ENCODE measurements at places on chromosomes 7 and 10.

- no peak for DNase-seq
These were observed 107.5 kb downstream of the ITGB8 start for GRCh38 chr7:20438248-20438647.

DNA sequence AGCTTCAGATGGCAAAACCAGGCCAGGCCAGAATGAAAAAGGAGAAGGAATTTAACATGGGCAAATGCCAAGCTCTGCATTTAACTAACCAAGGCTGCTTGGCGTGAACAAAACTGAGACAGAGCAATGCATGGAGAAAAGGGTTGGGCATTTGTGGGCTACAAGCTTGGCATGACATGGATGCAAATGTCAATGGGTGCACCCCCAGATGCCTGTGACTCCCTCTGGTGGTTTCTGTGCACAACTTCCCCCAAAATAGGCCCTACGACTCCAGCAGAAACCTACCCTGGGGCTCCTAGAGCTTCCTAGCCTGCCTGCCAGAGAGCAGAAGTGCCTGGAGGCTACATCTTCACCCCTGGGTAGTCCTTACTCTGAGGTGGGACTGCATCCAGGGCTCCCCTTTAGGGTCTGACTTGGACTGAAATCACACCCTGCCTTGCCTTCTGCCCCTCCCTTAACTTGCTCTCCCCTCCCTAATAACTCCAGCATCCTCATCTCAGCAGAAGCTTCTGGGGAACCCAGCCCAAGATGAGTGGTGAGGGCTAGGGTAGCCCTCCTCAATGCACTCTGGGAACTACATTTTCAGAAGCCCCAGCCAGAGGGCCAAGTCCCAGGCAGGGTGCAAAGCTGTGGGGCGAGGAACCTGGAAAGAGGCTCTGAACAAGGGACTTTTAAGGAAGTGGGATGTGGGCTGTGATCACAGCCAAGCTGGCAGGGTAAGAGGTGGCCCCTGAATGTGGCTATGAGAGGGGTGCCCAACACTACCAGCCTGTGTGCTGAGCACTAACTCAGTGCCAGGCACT is 11.3 kb downstream of the GPRIN2 start:
- DNase-seq = no peak

DNA sequence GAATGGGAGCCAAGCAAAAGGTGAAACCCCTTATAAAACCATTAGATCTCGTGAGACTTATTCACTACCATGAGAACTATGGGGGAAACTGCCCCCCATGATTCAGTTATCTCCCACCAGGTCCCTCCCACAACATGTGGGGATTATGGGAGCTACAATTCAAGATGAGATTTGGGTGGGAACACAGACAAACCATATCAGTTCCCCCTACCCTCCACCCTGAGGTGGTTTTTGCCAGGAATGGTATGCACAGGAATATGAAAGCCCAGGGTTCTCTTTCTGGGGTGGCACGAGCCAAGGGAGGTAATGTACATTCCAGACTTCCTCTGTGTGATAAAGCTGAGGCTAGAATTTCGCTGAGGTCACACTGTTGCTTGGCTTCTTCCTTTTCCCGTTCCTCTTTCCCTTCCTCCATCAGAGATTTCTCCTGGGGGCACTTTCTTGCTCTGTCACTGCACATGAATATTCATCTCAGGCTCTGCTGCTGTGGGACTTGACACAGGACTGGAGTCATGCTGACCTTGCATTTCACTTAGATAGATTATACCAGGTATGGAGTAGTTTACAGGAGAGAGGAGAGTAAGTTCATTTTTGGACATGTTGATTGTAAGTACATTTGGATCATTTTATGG is 347.0 kb upstream of the MTPN start:
- DNase-seq = no peak

GRCh38 chr7:143199040-143199439 is 15.8 kb downstream of the TAS2R39 start:
- DNase-seq = no peak

GRCh38 chr7:109663806-109664205 is 1094.1 kb downstream of the DNAJB9 start:
- no peak for DNase-seq

GRCh38 chr10:30127120-30127541 is 67.7 kb upstream of the JCAD start:
- no peak for DNase-seq

GRCh38 chr7:133754708-133755107 is 372.4 kb upstream of the LRGUK start:
- DNase-seq = no peak

- DNase-seq = no peak
These were observed 7.3 kb downstream of the PDK4 start for GRCh38 chr7:95589031-95589430.

- DNase-seq = no peak
These were observed 3.2 kb downstream of the ZNF316 start for GRCh38 chr7:6640246-6640721.

GRCh38 chr10:9602998-9603397 is 1414.7 kb upstream of the CELF2 start:
- no peak for DNase-seq

DNA sequence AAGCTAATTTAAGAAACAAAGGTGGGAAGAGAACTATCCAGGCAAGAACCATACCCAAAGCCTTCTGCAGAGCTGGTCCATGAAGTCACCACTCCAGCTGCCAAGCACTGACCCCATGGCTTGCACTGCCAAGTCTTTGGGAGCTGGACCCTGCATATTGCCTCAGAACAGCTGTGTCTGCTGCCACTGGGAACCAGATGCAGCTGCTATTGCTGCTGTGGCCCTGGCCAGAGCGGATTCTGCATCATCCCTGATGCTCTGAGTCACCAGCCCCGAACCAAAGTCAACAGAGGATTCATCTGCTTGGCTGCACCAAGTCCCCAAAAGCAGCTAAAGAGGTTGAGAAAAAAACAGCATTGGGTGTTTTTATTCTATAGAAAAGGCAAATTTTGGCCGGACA is 39.2 kb upstream of the GSAP start:
- DNase-seq = no peak

DNA sequence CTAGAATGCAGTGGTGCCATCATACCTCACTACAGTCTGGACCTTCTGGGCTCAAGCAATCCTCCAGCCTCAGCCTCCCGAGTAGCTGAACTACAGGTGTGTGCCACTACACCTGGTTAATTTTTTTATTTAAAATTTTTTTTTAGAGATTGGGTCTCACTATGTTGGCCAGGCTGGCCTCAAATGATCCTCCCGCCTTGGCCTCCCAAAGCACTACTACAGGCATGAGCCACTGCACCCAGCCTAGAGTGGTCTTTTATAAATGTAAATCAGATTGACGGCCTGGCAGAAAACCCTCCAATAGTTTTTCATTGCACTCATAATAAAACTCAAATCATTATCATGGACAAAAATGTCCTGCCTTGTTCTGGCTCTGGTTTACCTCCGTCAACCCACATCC is 201.7 kb upstream of the PLXNA4 start:
- no peak for DNase-seq

DNA sequence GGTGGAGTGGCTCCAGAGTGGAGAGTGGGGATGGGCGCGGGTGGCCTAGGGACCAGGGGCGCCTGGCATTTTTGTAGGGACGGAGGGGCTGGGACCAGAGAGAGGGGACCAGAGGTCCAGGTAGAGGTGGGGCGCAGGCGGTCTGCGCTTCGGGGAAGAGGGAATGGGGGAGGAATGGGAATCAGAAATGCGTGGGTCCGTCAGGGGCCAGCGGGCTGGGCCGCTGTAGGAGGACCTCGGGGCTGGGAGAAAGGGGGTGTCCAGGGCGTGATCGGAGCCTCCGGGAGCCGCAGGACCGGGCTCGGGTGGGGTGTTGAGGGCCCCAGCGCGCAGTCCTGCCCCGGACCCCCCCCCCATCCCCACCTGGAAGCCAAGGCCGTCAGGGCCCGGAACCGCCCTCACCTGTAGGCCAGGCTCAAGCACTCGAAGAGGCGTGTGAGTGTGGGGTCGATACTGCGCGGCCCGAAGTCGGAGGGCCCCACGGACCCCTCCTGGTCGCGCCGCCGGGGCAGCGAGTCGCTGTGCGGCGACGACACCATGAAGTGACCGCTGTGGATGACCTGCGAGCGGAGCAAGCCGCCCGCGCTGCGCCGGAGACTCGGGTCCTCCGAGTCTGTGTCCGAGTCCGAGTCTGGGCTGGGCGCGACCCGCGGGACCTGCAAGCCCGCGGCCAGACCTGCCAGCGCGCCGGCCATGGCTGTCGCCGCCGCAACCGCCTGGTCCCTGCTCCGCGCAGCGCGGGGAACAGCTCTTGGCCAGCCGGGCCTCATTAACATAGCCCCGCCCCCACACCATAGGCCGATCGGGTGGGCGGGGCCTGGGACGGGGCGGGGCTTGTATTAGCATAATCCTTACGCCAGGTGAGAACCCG is at the start of gene MLXIPL:
TSS of gene MLXIPL (minus strand) at position 725 of the 871 bp plus-strand sequence. CDS start at position 695, 30 bp downstream.
- DNase-seq = peak; percentile 88

- peak; percentile 40 for DNase-seq
These were observed 36.6 kb upstream of the CCAR1 start for GRCh38 chr10:68684413-68684812.

DNA sequence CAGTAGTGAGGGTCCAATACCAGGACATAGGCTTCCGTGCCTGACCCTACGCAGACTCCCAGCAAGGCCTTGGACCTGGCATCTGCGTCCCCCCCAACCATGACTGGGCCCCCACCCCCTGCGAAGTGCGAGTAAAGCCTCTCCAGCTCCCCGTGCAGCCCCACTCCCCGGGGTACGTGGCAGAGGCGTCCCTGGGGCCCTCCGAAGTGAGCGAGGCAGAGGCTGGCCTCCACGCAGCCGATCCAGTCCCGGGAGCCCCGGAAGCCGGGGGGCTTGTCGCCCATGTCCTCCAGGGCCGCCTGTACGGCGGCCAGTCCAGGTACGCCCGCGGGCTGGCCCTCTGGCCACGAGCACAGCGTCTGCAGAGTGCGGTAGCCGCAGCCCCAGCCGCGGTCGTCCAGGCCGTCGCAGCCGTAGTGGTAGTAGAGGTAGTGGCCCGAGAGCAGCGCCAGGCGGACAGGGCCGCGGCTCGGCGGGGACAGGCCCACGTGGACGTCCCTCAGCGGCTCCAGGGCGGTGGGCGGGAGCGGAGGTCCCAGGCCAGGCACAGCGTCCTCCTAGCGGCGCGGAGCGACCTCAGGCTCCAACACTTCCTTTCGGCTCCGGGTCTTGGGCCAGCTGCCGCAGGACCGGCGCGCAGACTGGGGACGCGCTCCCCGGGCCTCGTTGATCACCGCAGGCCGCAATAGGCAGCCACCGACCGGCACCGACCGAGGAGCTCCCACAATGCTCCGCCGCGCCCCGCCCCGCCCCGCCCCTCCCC is at the start of gene UFSP1:
TSS of gene UFSP1 (minus strand) at position 728 of the 763 bp plus-strand sequence. CDS start at position 284, 444 bp downstream.
- DNase-seq = peak; percentile 50

DNA sequence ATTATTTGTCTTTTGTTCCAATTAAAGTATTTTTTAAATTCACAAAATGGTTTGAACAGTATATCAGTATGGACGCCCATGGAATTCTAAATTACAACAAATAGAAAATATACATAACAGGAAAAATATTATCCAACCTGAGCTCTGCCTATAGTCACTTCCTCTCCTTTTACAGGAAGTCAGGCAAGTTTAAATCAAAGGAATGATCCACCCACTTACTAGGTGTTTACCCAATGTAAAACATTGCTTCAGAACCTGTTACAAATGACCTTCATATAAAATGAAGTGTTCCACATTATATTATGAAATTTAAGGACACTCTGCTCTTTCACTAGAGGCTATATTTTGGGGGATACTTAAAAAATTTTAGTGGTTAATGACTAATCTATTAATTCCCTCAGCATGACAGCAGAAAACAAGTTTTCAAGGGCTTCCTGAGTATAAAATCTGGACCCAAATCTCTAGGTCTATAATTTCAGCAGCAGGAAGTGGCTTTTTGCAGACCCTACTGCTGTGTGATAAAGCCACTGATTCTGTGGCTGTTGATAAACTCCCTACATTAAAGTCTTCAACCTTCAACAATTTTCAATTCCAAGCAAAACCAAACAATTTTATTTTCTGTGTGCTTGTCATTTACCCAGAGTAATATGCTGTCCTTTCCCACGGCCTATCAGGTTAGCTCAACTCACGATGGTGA is 722.6 kb downstream of the GATA3 start:
- no peak for DNase-seq

GRCh38 chr7:74015670-74016069 is 12.3 kb upstream of the ELN start:
- DNase-seq = no peak

DNA sequence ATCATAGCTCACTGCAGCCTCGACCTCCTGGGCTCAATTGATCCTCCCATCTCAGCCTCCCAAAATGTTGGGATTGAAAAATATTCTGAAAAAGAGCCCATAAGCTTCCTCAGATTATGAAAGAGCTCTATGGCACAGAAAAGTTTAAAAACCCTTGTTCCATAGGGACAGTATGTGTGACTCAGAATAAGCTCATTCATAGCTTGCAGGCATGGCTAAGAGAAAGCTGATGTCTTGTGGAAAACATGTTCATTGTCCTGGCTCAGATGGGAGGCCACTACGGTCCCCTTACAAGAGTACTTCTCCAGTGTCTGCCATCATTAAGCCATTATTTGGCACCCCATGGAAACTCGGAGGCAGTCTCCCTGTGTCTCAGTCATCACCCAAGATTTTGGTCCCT is 64.0 kb downstream of the CCDC3 start:
- DNase-seq = no peak

DNA sequence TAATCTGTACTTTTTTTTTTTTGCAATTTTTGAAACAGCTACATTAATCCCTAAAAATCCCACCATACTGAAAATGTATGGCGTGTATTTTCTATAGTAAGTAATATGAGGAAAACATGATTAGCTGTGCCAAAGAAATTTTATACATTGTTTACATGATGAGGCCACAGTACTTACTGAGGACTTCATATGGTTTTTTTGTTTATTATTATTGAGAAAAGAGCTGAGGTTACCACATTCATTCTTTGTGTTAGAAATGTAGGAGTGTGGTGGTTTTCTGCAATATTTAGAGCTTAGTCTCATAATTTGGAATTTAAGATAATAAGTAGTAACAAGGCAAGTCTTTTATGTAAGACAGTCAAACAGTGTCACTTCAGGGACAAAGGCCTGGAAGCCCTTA is 45.1 kb downstream of the SLC25A40 start:
- no peak for DNase-seq

DNA sequence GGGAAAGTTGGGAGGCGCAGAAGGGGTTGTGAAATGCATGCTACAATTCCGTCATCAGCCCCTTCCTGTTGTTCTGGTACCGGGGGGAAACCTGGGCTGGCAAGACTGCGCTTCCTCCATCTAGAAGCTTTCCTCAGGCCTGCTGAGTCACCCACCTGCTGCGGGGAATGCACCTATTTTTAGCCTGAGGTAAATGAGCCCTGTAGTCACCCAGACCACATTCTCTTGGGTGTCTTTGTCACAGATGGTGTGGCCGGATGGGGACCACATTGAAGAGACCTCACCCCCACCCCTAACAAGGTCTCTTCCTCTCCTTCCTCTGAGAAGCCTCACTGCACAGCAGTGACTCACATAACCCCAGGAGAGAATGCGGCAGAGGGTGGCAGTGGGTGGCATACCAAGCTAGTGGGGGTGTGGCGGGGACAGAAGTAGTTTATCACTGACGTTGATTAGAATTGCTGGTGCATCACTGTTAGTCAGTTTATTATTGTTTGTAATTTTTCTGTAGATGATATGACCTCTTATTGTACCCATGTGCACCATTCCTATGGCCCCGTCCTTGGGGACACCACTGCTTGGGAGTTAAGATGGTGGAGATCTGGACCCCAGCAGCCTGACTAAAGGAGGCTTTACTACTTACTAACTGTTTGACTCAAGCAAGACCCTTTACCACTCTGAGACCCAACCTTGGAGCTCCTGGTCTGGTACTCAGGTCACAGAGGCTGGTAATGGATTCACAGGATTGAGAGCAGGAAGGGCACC is 83.0 kb upstream of the DUSP5 start:
- peak; percentile 77 for DNase-seq

All from GM13977 (cell line).